ENCODE measurements at places on chromosomes 1 and 21.
A peak's percentile ranks its signal among the peaks of the same experiment; 100 is the strongest.

- DNase-seq, result no peak
These were observed 1652.0 kb downstream of the NCAM2 start for GRCh38 chr21:22650226-22650625.

DNA sequence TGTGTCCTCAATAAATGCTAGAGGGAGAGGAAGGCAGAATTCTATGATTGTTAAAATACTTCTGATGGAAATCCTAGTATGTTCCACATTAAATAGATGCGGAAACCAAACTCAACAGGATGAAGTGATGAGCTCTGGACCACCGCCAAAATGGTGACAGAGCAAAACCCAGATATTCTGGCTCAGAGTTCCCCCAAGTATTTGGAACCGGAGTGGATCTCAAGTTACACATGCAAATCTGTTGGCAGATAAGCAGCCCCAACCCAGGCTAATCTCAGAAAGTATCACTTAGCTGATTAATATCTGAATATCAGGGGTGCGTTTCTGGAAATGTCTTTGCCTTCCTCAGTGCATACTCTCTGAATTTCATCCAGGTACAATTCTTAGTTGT lies 17.4 kb upstream of the GRHL3 start:
- no peak for DNase-seq

DNA sequence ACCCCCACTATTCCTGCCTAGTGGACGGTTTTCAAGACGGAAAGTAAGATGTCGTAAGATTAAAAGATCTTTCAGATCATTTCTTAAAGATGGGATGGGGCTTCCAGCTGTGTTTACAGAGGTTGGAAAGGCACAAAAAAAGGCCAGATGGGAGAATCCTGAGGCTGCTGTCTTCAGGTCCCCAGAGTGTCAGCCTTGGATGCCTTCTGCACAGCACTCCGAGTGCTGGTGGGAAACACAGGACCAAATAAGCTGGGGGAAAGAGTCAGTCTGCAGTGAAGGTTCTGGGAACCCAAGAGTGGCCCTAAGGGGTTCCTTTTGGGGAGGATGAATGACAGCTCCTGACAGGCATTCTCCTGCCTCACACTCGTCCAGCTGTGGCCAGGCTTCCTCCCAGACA lies 96.5 kb downstream of the COLGALT2 start:
- DNase-seq, result no peak

- DNase-seq, result peak; percentile 70
These were observed 21.5 kb upstream of the SLC25A34 start for GRCh38 chr1:15714406-15715136.

GRCh38 chr1:64663668-64664067 lies 81.2 kb upstream of the RAVER2 start:
- DNase-seq, result peak; percentile 33

- peak; percentile 38 for DNase-seq
These were observed 54.5 kb upstream of the LHX8 start for GRCh38 chr1:75079538-75080290.

- no peak for DNase-seq
These were observed 41.4 kb upstream of the COL6A2 start for GRCh38 chr21:46056450-46056903.

GRCh38 chr21:33127154-33127867 lies 57.4 kb downstream of the OLIG1 start:
- DNase-seq, result peak; percentile 85

Measured in SJCRH30 (cell line).